Hematopoietic multipotent progenitor cell treated with erythropoietin and hydrocortisone succinate and interleukin-3 and kit ligand, for 17 days (in vitro differentiated cells): ENCODE measurements at places on chromosomes 12 and 14.

GRCh38 chr14:63551332-63551731 lies 8.2 kb upstream of the PPP2R5E start:
- DNase-seq = no peak

- no peak for DNase-seq
Observed at GRCh38 chr12:87310126-87310525, 719.1 kb downstream of the C12orf50 start.

DNA sequence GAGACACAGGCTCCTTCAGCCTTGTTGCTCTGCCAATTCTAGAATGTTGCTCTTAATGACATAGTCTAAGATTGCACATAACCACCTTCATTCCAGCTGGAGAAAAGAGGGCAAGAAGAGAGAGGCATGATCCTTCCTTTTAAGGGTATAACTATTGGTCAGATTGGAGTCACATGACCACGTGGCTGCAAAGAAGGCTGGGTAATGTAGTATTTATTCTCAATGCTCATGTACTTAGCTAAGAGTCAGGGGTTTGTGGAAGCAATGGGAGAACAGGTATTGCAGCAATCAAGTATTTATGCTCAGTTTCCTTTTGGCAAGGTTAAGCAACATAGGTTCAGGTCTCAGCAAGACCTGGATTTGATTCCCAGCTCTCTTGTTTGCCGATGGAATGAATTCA lies 298.8 kb upstream of the TBX3 start:
- DNase-seq = no peak

GRCh38 chr14:101471723-101472517 lies 89.4 kb upstream of the DIO3 start:
- no peak for DNase-seq

- no peak for DNase-seq
Observed at GRCh38 chr12:106067606-106068205, 71.0 kb downstream of the NUAK1 start.

DNA sequence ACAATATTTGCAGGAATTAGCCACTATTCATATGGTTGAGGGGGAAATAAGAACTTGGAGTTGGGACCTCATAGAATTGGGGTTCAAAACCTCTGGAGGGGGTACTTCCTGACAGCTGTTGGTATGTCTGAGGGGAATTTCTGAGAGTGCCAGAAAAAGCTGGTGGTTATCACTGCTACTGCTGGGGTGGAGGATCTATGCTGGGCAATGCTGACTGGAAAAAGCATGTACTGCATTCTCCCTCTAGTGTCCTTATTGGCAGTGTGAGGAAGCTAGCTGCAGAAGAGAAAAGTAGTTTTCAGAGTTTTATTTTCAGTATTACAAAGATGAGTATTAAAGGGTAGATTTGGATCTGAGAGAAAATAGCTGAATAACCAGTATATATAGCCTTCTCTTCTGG lies 88.8 kb downstream of the FUT8 start:
- DNase-seq = no peak

DNA sequence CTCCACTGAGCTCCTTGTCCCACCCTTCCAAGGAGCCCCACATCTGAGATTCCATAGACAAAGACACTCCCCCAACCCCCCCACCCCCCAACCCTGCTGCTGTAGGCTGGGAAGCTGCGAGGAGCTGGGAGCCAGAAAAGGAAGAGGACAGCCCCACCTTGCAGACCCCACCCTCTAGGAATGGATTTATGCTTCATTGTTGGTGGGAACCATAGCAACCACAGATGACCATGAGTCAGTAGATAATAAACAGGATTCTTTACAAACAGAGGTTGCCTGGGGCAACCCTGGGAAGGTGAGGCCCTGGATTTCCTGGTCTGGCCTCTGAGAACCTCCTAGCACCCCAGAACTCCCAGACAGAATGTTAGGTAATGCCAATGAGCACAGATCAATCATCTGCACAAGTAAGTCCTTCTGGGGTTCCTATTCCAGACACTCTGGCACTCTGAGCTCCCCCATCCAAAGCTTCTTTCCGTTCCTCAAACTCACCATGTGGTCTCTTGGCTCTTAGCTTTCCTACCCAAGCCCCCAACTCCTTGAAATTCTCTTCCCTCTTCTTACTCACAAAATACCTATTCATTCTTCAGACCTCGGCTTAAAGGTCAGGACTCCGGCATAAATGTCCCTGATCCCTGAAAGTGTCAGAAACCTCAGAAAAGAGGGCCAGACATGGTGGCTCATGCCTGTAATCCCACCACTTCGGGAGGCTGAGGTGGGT lies 15.2 kb upstream of the PLEKHG6 start:
- DNase-seq = no peak

GRCh38 chr14:64137657-64138290 lies 156.4 kb downstream of the ESR2 start:
- DNase-seq = no peak

DNA sequence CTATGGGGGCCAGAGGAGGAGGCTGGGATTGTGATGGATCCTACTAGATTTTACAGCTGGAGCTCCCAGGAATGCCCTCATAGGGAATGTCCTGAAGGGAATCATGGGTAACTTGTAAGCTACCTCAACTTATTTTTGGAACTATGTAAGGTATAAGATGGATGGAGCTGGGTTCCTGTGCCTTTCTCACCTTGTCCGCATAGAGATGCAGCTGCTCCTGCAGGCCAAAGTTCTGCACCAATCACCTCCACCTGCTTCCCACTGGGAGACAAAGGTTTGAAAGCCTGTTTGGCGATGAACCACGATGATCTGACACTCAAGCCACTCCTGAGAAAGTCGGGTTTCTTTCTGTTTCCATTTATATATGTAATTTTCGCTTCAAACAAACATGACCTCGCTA lies 648 bp upstream of the AKAP5 start:
- no peak for DNase-seq

GRCh38 chr12:104956870-104957718 lies 996 bp downstream of the SLC41A2 start:
- DNase-seq = no peak

DNA sequence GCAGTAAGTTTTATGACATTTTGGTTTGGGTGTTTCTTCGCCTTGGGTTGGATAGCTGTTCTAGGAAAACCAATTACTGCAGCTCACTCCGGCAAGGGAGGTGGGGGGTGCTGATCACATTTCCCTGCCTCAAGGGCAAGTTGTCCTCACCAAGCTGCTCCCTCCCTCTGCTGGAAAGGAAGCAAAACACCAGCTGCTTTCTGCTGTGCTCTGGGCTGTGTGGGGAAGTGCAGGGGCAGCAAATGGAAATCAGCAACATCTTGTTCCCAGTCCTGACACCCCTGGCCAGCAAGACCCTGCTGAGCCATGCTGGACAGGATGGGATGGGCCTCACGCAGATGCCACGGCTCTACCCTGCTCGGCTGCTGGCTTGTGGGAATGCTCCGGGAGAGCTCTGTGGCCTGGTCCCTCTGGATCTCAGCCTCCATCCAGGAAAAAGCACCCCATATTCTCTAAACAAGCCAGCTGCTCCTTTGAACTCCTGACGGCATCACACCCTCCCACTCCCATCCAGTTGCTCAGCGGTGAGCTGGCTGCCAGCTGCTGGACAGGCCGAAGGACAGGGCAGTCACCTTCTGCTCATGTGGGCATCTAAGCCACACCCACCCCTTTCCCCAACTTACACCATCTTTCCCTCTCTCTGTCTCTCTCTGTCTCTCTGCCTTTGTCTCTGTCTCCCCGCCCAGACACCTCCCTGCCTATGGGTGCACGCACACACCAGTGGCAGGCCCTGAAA lies 52.4 kb upstream of the EIF5 start:
- no peak for DNase-seq

DNA sequence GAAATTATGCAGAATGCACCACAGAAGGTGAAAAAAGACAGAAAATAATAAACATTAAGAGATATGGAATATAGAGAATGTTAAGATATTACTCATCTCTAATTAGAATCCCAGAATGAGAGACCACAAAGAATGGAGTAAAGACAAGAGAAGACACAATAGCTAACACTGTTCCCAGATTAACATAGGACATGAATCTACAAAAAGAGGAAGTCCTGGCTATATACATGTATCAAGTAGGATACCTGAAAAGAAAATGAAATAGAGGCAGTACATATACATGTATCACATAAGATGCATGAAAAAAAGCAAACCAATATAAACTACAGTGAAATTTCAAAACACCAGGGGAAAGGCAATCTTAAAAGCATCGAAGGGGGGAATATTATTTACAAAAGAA lies 5.6 kb upstream of the EPS8 start:
- no peak for DNase-seq

GRCh38 chr12:130115646-130116045 lies 46.6 kb upstream of the FZD10 start:
- DNase-seq = no peak

DNA sequence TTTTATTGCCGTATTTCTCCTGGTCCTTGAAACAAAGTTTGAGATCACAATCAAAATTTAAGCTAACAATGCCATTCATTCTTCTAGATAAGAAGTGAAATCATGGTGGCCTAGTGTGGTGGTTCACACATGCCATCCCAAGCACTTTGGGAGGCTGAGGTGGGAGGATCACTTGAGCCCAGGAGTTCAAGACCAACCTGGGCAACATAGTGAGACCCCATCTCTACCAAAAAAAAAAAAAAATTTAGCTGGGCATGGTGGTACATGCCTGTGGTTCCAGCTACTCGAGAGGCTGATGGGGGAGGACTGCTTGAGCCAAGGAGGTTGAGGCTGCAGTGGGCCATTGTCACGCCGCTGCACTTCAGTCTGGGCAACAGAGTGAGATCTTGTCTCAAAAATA lies 24.2 kb downstream of the GDF11 start:
- DNase-seq = no peak

GRCh38 chr12:5904969-5905368 lies 40.1 kb downstream of the ANO2 start:
- no peak for DNase-seq

DNA sequence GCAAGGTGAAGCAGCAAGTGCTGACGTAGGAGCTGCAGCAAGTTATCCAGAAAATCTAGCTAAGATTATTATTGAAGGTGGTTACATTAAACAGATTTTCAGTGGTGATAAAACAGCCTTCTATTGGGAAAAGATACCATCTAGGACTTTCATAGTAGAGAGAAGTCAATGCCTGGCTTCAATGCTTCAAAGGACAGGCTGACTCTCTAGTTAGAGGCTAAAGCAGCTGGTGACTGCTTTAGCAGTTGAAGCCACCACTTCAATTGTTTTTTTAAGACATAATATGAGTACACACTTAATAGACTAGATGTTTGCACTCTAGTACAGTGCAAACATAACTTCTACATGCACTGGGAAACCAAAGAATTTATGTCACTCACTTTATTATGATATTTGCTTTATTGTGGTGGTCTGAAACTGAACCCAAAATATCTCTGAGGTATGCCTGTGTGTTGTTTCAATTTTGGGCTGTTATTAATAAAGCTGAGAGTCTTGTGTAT lies 1026.9 kb upstream of the FOXG1 start:
- DNase-seq = no peak

DNA sequence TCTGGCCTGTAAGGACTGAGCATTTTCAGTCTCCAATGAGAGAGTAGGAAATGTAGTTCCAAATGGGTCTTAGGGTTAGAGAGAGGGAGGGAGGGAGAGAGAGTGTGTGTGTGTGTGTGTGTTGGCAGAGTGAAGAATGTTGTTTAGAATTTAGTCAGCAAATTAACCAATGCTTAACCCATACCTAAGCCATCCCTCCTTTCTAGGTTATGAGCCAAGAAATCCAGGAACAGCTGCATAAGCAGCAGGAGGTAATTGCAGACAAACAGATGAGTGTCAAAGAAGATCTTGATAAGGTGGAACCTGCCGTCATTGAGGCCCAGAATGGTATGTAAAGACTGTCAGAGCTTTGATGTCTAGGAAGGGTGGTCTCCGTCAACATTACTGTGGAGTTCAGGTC lies 56.9 kb downstream of the HSP90AA1 start:
- no peak for DNase-seq

GRCh38 chr14:96512602-96513397 lies 10.6 kb downstream of the PAPOLA start:
- no peak for DNase-seq

GRCh38 chr14:77979171-77979570 lies 179.3 kb downstream of the ADCK1 start:
- DNase-seq = no peak

- no peak for DNase-seq
Observed at GRCh38 chr14:92531106-92531873, 17.7 kb downstream of the RIN3 start.

- no peak for DNase-seq
Observed at GRCh38 chr12:119546340-119546739, 47.2 kb upstream of the TMEM233 start.

DNA sequence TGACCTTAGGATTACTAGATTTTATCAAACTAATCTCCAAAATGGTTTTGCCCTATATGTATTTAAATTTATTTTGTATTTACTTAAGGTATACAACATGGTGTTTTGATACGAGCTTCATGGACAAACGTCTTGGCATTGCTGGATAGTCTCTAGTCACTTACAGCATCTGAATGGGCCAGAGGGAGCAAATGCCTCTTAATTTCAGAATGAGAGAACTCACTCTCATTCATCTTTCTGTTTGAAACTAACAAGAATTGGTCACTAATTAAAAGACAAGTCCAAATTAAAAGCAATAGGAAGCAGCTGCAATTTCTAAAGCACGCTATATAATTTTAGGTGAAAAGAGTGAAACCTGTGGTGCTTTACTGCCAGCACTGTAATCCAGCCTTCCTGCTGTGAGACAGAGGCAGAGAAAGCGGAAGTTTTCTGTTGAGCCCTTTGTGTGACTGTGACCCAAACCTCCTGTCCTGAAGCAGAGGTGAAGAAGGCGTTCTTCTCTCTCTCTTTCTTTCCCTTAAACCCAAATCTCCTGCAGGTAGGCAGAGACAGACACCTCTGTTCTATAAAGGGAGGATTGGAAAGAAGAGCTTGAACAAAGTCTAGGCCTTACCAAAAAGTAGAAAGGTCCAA lies 184.6 kb upstream of the NAV3 start:
- no peak for DNase-seq

GRCh38 chr14:59281609-59282377 lies 93.3 kb downstream of the DAAM1 start:
- no peak for DNase-seq

DNA sequence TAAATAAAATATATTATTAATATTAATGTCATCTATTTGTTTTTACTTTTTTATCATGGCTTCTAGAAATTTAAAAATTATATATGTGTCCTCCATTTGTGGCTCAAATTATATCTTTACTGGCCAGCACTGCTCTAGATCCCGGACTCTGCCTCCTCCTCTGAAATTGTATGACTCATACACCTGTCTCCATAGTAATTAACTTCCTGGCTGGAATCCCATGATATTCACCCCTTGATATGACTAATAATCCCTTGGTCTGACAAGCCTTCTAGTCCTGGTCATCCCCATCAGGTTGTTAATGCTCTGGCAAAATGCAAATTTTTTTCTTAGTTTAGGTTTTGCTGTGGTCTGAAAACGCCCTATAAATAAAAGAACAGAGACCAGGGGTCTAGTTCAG lies 116.2 kb downstream of the BMP4 start:
- no peak for DNase-seq
